HFFc6 (cell line): ENCODE measurements at places on chromosomes 5 and 9. TPM values are rescaled to one million over a fixed set of nuclear protein-coding genes. Genes with fewer than 3 reads are reported as not detected.

LCNL1 gene
- not detected in 3 replicates for total RNA-seq

DNA sequence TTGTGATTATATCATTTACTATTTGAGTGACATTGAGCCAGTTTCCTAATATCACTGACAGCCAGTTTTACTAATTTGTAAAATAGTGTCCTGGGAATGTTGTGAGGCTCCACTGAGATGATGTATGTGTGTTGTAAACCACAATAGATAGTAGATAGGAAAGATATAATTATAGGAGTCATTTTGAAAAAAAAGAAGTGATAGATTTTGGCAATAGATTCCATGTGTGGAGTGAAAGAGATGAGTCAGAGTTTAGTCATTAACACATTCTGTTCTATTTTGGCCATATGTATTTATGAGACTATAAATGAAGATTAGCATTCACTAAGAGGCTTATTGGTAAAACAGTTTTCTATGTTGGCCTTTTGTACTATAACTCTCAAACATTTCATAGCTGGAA is 388.2 kb downstream of the FAM170A start:
- no peaks in the 10 kb centered on the region; the same call in 1 of the 2 replicates for H3K27me3 ChIP-seq
- peaks cover 16% of the 10 kb centered on the region for H3K4me1 ChIP-seq
- H3K4me3 ChIP-seq = no peak overlapping the region
- H3K27ac ChIP-seq = no peak overlapping the region

DNA sequence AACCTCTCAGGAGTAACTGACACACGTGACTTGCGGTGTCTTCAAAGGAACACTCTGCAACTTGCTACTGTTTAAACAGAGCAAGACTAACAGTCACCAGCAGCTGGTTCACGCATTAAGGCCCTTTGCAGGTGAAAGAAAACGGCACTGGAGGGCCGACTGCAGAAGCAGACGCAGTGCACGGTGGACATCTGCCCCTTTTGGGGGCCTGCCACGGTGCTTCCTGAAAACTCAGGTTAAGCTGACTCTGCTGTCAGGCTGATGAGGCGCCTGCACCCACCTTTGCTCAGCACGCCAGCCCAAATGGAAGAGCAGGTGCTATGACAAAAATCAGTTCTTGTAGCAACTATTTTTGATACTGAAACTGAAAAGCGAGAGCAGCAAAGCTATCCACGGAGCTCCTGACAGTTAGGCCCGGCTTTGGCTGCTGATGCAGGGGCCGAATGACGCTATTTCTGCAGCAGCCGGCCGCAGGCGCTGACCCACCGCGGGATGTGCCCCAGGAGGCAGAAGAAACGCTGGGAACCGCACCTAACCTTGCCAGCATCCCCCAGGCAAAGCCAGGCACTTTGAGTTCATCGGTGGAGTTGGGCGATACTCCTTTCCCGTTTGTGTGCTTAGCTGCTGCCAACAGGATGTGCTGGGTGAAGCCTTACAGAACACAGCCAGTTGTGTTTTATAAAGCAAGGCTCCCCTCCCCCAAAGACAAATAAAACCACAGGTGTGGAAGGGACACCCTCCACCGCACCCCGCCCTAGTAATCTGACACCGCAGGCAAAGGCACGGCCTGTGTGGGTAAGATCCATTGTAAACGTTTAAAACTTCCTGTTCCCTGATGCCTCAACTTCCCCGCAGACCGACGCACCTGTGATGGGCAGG is 21.1 kb upstream of the TERT start:
- no peak for DNase-seq
- no peak overlapping the region for H3K4me3 ChIP-seq
- H3K27ac ChIP-seq = no peak overlapping the region
- peaks cover 8% of the 10 kb centered on the region for H3K27me3 ChIP-seq
- peaks cover 12% of the 10 kb centered on the region for H3K36me3 ChIP-seq

DNA sequence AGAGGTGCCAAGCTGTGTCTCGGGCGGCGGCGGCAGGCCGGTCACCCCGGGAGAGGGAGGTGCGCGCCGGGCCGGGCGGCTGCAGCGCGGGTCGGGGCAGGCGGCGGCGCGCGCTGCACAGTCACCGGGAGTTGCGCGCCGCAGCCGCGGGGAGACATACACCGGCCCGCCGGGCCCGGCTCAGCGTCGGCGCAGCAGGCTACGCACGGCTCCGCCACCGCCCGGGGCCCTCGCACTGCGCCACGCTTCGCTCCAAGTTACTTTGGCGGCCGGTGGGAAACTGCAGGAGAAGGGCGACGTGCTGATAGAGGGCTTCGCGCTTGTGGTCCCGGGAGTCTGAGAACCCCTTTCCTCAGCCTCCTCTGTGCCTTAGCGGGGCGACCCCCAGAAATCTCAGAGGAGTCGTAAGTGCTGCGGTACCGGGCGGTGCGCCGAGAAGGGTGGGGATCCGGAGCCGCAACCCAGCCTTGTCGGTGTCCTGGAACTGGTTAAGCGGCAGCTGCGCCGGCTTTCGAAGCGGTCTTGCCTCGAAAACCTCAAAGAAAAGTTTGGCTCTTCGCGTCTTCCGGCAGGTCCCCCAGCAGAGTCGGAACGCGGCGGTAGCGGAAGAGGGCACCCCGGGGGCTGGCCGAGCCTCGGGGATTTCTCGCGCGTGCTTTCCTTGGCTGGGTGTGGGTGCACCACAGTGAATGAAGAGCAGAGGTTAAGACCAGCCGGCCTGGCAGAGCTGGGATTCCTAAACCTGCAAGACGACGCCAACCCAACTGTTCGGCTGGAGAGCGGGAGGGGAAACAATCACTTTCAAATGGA is at the start of gene EFNA5:
TSS of gene EFNA5 (minus strand) at position 6 of the 810 bp plus-strand sequence.
- H3K36me3 ChIP-seq = no peaks in the 10 kb centered on the region
- DNase-seq = no peak
- H3K4me1 ChIP-seq = peaks cover 26% of the 10 kb centered on the region
- H3K27me3 ChIP-seq = peaks cover 23% of the 10 kb centered on the region
- H3K27ac ChIP-seq = no peak within 1 kb of the TSS

- peaks cover 13% of the 10 kb centered on the region for H3K27me3 ChIP-seq
- no peak overlapping the region for H3K4me3 ChIP-seq
- no peaks in the 10 kb centered on the region for H3K36me3 ChIP-seq
- H3K4me1 ChIP-seq = no peaks in the 10 kb centered on the region
These were observed 73.2 kb downstream of the WNK2 start for GRCh38 chr9:93256878-93257807.

- H3K4me1 ChIP-seq = no peaks in the 10 kb centered on the region
- no peak overlapping the region for H3K4me3 ChIP-seq
- no peak overlapping the region for H3K27ac ChIP-seq
- DNase-seq = no peak
- H3K27me3 ChIP-seq = peaks cover 4% of the 10 kb centered on the region; the same call in 1 of the 2 replicates
These were observed 128.7 kb downstream of the CEP120 start for GRCh38 chr5:123294544-123294943.

DNA sequence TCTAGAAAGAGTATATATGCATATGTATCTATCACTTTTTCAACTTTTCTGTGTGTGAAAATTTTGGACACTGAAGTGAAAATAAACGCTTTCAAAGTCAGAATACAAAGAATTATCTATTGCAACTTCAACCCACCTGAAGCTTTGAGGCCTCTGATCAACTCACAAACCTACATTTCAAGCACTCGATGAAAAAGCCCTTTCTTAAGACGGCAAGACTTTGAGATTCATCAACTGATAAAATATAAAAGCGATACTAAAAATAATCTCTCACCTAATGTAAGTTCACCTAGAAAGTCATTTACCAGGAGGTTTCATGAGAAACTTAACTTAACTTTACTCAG is 1.2 kb downstream of the GOLPH3 start:
- H3K36me3 ChIP-seq = peaks cover 39% of the 10 kb centered on the region
- peak overlapping the region; percentile 98 for H3K27ac ChIP-seq
- peaks cover 3% of the 10 kb centered on the region for H3K27me3 ChIP-seq
- peak overlapping the region; percentile 99 for H3K4me3 ChIP-seq
- DNase-seq = no peak
- H3K4me1 ChIP-seq = peaks cover 55% of the 10 kb centered on the region

DNA sequence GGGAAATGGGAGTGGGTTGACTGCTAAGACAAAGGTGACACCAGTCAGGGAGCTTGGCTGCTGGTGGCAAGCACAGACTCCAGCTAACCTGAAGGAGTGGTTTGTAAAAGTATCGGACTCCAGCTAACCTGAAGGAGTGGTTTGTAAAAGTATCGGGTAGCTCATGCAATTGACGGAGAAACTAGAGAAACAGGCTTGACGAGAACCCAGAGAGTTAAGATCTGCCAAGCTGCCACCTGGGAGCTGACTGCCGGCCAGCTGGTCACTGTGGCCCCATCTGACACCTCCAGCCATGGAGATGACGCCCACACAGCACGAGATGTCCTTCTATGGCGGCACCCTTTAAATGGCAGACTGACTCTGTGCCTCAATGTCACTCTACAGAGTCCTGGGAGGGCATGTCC is 28.3 kb upstream of the CRB2 start:
- H3K4me3 ChIP-seq = no peak overlapping the region
- DNase-seq = no peak
- H3K27ac ChIP-seq = no peak overlapping the region

- no peaks in the 10 kb centered on the region for H3K36me3 ChIP-seq
- H3K4me1 ChIP-seq = peaks cover 13% of the 10 kb centered on the region
- peak overlapping the region; percentile 43; the same call in 1 of the 2 replicates for H3K27ac ChIP-seq
- no peak overlapping the region for H3K4me3 ChIP-seq
These were observed 56.2 kb downstream of the CNTLN start for GRCh38 chr9:17191082-17191481.

- H3K27ac ChIP-seq = no peak overlapping the region
- no peaks in the 10 kb centered on the region for H3K36me3 ChIP-seq
- no peaks in the 10 kb centered on the region for H3K4me1 ChIP-seq
- no peak for DNase-seq
- no peaks in the 10 kb centered on the region; the same call in 1 of the 2 replicates for H3K27me3 ChIP-seq
- H3K4me3 ChIP-seq = no peak overlapping the region
These were observed 36.1 kb downstream of the MARCHF11 start for GRCh38 chr5:16143361-16144049.

ITGA1 gene
- 58.6 and 75.2 TPM in 2 replicates for total RNA-seq

DNA sequence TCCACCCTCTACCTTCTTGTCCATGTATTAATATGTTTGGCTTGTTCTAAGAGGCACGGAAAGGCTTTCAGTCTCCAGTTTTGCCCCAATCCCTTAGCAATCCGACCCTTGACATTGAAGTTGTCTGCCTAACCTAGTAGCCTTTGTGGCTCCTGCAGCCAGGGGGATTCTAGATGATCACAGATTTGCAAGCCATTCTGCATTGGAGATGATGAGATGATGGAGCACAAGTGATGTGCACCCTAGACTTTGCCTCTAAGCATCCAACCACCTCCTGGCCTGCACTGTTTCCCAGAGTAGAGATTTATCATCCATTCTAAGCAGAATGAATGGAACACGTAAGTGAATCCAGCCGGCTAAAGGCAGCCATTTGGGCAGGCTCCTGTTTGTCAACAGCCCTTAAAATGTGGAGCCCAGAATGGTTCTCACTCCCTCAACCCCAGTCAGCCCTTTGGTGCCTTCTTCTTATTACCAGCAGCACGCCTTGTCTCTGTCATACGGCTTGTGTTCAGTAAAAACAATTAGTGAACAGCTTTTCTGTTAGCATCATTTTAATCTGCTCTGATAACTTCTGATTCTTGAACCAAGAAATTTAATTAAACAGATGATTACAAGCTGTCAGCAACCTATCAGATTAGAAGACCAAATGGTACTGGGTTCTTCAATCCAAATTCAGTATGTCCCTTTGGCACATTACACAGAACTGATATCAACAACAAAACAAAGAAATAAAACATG is 5.7 kb upstream of the TRAF1 start:
- DNase-seq = no peak
- H3K4me1 ChIP-seq = peaks cover 56% of the 10 kb centered on the region
- peak overlapping the region; percentile 72; the same call in 1 of the 2 replicates for H3K4me3 ChIP-seq
- H3K27me3 ChIP-seq = no peaks in the 10 kb centered on the region; the same call in 1 of the 2 replicates
- peak overlapping the region; percentile 94 for H3K27ac ChIP-seq

DNA sequence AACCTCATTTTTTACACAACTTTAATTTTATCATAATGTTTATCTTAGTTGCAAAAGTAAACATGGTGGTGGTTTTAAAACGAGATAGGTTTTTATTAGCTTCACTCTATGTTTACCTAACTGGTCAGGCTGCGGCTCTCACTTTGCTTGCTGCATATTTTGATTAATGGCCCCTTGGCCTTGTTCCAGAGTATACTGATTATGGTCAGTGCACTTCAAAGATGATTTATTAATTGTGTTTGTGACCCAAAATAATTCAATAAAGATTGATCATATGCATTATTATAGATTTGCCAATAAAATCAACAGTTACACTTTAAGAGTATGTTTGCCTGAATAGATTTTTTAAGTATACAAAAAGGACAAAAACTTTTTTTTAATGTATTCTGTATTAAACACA is 188.0 kb downstream of the XRCC4 start:
- no peaks in the 10 kb centered on the region for H3K36me3 ChIP-seq
- no peaks in the 10 kb centered on the region for H3K27me3 ChIP-seq
- H3K4me1 ChIP-seq = no peaks in the 10 kb centered on the region

- H3K4me1 ChIP-seq = peaks cover 7% of the 10 kb centered on the region
- H3K4me3 ChIP-seq = peak overlapping the region; percentile 44; the same call in 1 of the 2 replicates
- peak; percentile 25 for DNase-seq
- peaks cover 22% of the 10 kb centered on the region for H3K27me3 ChIP-seq
These were observed 84.5 kb downstream of the ACER2 start for GRCh38 chr9:19493174-19493811.

GRCh38 chr5:1666812-1667588 is 132.6 kb downstream of the MRPL36 start:
- DNase-seq = no peak
- peaks cover 36% of the 10 kb centered on the region for H3K27me3 ChIP-seq
- H3K27ac ChIP-seq = no peak overlapping the region
- no peak overlapping the region for H3K4me3 ChIP-seq

- H3K27ac ChIP-seq = no peak overlapping the region
- no peak for DNase-seq
- no peaks in the 10 kb centered on the region for H3K4me1 ChIP-seq
- no peak overlapping the region for H3K4me3 ChIP-seq
- H3K36me3 ChIP-seq = no peaks in the 10 kb centered on the region
These were observed 628.5 kb downstream of the CHSY3 start for GRCh38 chr5:130532786-130533185.

DNA sequence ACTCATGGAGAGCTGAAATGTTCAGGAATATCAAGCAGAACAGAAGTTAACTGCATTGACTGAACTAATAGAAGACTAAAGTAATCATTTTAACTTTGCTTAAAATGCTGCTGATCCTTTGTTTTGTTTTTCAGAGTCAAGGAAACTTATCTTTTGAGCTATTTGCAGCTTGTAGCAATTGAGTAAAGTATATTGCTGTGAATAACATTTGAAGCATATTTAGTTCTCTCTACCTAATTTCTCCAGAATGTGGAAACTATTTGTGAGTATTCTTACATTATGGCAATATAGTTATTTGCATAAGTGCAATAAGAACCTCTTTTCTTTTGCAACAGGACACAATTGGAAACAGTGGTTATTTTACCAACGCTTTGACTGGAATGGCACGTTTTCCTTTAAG is 5.3 kb upstream of the SOX30 start:
- H3K4me3 ChIP-seq = no peak overlapping the region
- peaks cover 22% of the 10 kb centered on the region for H3K36me3 ChIP-seq
- H3K27me3 ChIP-seq = no peaks in the 10 kb centered on the region
- no peak overlapping the region for H3K27ac ChIP-seq

GRCh38 chr9:105290418-105290817 is 46.0 kb downstream of the SLC44A1 start:
- H3K4me1 ChIP-seq = peaks cover 38% of the 10 kb centered on the region
- DNase-seq = peak; percentile 30
- 0 out of 2 replicates have a peak, but pooled peaks cover 6% of the 10 kb centered on the region for H3K36me3 ChIP-seq

ZNF300 gene
- 2.6 to 5.3 TPM (median 2.9 TPM) in 3 replicates for total RNA-seq
